ENCODE measurements at places on chromosomes 3 and 15. TPM values are rescaled to one million over a fixed set of nuclear protein-coding genes. Genes with fewer than 3 reads are reported as not detected.

DNA sequence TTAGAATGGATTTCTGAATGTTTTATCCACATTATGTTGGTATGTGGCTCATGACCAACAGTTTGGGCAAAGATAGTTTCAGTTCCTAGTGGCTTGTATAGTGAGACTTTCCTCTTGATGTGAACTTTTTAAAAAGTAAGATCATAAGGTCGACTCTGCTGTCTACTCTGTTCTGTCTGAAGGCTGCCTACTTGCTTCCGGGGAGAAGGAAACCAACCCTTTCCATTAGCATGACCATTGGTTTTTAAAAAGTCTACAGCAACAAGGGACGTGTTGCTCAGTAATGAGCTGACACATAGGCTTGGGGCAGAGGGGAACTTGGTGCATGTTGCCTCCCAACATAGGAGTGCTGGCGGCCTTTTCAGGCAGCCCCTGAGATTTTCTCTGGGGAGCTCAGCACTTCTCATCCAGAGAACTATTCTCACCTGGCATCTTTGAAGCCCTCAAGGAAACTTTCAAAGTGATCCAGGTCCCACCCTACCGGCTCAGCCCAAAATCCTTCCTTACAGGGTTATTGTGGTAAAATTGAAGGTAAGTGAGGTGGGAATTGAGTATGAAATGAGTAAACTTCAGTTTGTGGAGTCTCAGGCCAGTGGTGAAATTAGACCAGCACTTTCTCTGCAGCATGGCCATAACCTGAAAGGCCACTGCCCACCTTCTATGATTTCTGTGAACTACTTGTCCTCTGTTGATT is 30.6 kb downstream of the PSMD6 start:
- no peaks in the 10 kb centered on the region for H3K27me3 ChIP-seq
- peaks cover 19% of the 10 kb centered on the region for H3K4me1 ChIP-seq
- no peak for DNase-seq
- H3K36me3 ChIP-seq: peaks cover 74% of the 10 kb centered on the region
- no peak overlapping the region for H3K4me3 ChIP-seq

- DNase-seq: no peak
- no peak overlapping the region for H3K4me3 ChIP-seq
- H3K36me3 ChIP-seq: no peaks in the 10 kb centered on the region
- no peak overlapping the region for H3K27ac ChIP-seq
Measured at GRCh38 chr15:87752250-87752951, 504.1 kb downstream of the NTRK3 start.

Gene SKOR1
- total RNA-seq: 0.09 TPM

DNA sequence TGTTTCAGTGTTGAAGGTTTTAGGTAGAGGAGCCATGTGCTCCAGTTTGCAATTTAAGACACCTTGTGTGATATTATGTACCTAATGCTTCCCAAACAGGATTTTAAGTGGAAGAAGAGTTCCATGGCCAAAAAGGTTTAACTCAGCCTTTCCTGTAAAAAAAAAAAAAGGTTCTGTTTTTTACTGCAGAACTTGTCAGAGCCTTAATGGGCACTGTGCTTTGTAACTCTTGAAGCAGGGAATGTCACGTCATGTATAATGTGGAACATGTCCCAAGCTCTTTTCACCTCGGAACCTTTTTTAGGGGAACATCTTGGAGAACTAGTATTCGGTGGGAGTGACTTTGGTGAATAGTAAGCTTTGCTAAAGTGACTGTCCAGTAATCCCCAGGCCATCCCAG is 31.6 kb downstream of the PSMD6 start:
- no peak overlapping the region for H3K27ac ChIP-seq
- H3K4me1 ChIP-seq: peaks cover 25% of the 10 kb centered on the region
- H3K27me3 ChIP-seq: no peaks in the 10 kb centered on the region
- DNase-seq: no peak
- H3K36me3 ChIP-seq: peaks cover 77% of the 10 kb centered on the region

GRCh38 chr15:27358751-27359434 is 387.9 kb downstream of the GABRG3 start:
- no peaks in the 10 kb centered on the region for H3K4me1 ChIP-seq
- no peaks in the 10 kb centered on the region for H3K36me3 ChIP-seq
- H3K27ac ChIP-seq: no peak overlapping the region
- DNase-seq: peak; percentile 58
- H3K27me3 ChIP-seq: no peaks in the 10 kb centered on the region
- no peak overlapping the region for H3K4me3 ChIP-seq

Gene ABI3BP
- not detected for total RNA-seq

DNA sequence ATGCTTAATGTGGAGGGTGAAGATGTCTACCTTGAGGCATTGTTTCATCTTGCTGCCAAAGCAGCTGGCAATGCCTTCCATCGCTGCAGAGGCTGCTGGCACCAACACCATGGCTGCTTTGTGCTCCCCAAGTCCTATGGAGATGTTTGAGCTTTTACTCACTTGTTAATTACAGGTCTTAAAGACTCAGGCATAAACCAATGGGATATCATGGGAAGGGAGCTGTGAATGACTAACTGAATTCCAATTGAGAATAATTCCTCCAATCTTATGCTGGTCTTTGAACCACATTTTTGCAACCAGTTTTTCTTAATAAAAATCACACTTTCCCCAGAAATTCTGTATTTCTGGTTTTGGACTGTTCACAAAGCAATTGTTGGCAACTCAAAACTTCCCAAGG is 762.0 kb downstream of the GBE1 start:
- no peak for DNase-seq
- no peaks in the 10 kb centered on the region for H3K4me1 ChIP-seq
- H3K27ac ChIP-seq: no peak overlapping the region
- no peaks in the 10 kb centered on the region for H3K27me3 ChIP-seq

GRCh38 chr3:119977353-119977752 is 116.9 kb downstream of the GSK3B start:
- peaks cover 6% of the 10 kb centered on the region for H3K4me1 ChIP-seq
- no peaks in the 10 kb centered on the region for H3K27me3 ChIP-seq
- H3K27ac ChIP-seq: no peak overlapping the region
- DNase-seq: no peak

DNA sequence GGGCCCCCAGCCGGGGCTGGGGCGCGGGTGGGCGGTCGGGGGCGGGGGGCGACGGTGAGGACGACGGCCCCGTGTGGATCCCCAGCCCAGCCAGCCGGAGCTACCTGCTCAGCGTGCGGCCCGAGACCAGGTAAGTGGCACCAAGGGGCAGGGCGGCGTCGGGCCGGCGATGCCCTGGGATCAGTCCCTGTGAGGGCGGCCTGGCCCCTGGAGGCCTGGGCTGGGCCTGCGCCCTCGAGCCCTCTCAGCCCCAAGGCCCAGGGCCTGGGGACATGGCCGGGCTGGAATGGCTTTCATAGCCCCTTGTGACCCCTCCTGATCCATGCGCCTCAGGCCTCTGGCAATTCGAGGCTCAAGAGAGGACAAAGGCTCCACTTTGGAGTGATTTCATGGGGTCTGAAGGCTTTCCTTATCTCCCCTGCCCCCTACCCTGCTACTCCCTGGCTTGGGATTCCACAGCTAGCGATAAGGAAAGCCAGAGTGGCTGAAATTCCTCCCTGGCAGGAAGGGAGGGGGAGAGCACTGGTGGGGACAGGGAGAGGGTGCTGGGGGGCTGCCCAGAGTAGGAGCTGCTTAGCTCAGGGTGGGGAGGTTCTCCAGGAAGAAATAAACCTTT is 418 bp downstream of the ALPK3 start:
- H3K36me3 ChIP-seq: no peaks in the 10 kb centered on the region
- H3K4me1 ChIP-seq: peaks cover 4% of the 10 kb centered on the region
- no peak overlapping the region for H3K4me3 ChIP-seq
- DNase-seq: no peak

DNA sequence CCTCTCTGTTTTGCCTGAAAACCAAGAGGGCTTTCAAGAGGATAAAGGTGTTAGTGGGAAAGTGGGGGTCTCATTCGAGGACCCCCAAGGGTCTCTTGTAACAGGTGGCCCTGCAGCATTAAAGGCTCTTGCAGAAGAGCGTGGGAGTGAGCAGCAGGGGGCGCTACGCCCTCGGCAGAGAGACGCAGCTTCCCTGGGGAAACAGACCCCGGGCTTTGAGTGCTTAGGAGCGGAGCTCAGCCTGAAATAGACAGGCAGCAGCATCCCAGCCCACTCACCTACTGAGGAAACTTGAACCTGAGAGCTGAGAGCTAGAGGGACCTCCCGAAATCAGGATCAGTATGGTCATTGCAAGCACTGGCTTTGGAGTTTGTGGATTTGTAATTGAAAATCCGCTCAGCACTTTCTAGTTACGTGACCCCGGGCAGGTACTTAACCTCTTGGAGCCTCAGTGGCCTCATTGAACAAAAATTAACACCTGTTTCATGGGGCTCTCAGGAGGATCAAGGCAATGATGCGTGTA is 25.7 kb downstream of the RPLP1 start:
- H3K36me3 ChIP-seq: peaks cover 2% of the 10 kb centered on the region
- peak; percentile 82 for DNase-seq
- H3K4me1 ChIP-seq: no peaks in the 10 kb centered on the region
- H3K27ac ChIP-seq: no peak overlapping the region
- no peak overlapping the region for H3K4me3 ChIP-seq
- H3K27me3 ChIP-seq: peaks cover 19% of the 10 kb centered on the region

DNA sequence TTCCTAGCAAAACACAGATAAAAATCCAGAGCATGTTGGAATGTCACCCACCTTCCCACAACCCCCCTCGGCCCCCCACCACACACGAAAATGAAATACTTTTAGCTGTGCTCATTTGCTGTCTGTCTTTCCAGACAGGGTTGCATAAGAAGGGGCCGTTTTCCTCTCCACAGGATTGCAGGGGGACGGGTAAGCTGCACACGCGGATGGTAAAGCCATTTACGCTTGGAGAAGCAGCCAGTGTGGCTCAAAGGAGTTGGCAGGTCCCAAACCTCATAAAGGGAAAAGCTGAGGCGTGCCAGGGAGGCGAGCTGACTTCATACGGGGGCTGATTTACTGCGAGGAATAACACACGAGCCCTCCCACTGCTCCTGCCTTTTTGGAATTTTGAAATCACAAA is 47.4 kb upstream of the ITGA11 start:
- no peak overlapping the region for H3K4me3 ChIP-seq
- H3K27ac ChIP-seq: no peak overlapping the region
- H3K4me1 ChIP-seq: no peaks in the 10 kb centered on the region
- DNase-seq: no peak
- H3K36me3 ChIP-seq: no peaks in the 10 kb centered on the region

GRCh38 chr3:182711261-182711683 is 82.0 kb upstream of the ATP11B start:
- H3K36me3 ChIP-seq: no peaks in the 10 kb centered on the region
- H3K27me3 ChIP-seq: peaks cover 18% of the 10 kb centered on the region
- DNase-seq: no peak
- no peak overlapping the region for H3K4me3 ChIP-seq

- no peak for DNase-seq
- H3K4me1 ChIP-seq: peaks cover 16% of the 10 kb centered on the region
- peaks cover 2% of the 10 kb centered on the region for H3K36me3 ChIP-seq
- H3K27ac ChIP-seq: no peak overlapping the region
- no peak overlapping the region for H3K4me3 ChIP-seq
- H3K27me3 ChIP-seq: peaks cover 15% of the 10 kb centered on the region
Measured at GRCh38 chr3:142998439-142998838, 2.9 kb upstream of the U2SURP start.

GRCh38 chr3:143301031-143301901 is 181.7 kb downstream of the CHST2 start:
- peaks cover 16% of the 10 kb centered on the region for H3K4me1 ChIP-seq
- H3K4me3 ChIP-seq: no peak overlapping the region
- H3K27ac ChIP-seq: no peak overlapping the region

Gene GOLGA8S
- 0.07 TPM for total RNA-seq

GRCh38 chr15:101559952-101560351 is 70.4 kb upstream of the PCSK6 start:
- no peak overlapping the region for H3K27ac ChIP-seq
- H3K4me3 ChIP-seq: no peak overlapping the region
- H3K36me3 ChIP-seq: no peaks in the 10 kb centered on the region
- no peaks in the 10 kb centered on the region for H3K4me1 ChIP-seq

DNA sequence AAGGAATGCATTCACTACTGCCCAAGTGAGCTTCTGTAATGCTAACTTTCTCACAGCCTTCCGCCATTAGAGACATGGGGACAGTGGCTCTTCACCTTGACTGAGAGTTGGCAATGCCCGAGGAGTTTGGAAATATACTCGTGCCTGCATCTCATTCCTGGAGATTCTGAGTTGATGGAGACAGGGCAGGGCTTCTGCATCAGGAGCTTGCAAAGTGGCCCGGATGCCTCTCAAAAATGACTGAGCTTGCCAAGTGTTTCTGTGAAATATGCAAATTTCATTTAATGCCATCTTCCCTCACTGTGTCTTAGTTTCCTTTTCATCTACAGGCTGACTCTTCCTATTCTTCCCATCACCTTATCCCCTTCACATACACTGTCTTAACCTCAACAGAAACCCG is 346.2 kb downstream of the GRM7 start:
- no peaks in the 10 kb centered on the region for H3K4me1 ChIP-seq
- H3K27ac ChIP-seq: no peak overlapping the region
- no peaks in the 10 kb centered on the region for H3K27me3 ChIP-seq
- H3K4me3 ChIP-seq: no peak overlapping the region

- peaks cover 8% of the 10 kb centered on the region for H3K27me3 ChIP-seq
- peaks cover 7% of the 10 kb centered on the region for H3K4me1 ChIP-seq
- no peak overlapping the region for H3K4me3 ChIP-seq
- no peak overlapping the region for H3K27ac ChIP-seq
Measured at GRCh38 chr3:151901644-151902285, 28.3 kb downstream of the SUCNR1 start.

DNA sequence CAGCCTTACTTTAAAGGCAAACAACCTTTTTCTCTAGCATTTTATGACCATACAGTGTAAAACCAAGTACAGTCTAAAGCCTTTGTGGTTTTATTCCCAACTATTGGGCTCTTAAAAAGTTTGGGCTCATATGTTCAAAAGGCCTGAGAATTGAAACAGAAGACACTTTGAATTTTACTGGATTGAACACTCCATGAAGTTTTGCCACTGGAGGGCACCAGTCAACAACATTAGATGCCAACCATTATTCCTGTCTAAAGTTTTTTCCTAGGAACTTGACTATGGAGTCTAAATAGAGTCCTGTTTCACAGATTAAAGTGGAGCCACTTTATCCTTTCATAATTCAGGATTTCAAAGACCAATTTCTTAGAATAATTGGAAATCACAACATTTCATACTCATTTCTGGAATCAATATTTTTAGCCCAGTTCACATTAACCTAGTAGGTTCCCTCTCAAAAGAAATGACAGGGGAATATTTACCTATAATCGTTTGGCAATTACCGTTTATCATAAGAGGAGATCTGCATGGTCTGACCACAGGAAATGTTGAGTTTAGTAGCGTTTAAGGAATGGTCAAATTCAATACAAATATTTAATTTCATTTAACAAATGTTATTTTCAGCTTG is 244.1 kb upstream of the PDZRN3 start:
- no peak overlapping the region for H3K4me3 ChIP-seq
- no peaks in the 10 kb centered on the region for H3K36me3 ChIP-seq
- no peaks in the 10 kb centered on the region for H3K27me3 ChIP-seq
- no peak overlapping the region for H3K27ac ChIP-seq
- no peak for DNase-seq
